CD4-positive, alpha-beta T cell (primary cell): ENCODE measurements at places on chromosomes 6 and 20.

DNA sequence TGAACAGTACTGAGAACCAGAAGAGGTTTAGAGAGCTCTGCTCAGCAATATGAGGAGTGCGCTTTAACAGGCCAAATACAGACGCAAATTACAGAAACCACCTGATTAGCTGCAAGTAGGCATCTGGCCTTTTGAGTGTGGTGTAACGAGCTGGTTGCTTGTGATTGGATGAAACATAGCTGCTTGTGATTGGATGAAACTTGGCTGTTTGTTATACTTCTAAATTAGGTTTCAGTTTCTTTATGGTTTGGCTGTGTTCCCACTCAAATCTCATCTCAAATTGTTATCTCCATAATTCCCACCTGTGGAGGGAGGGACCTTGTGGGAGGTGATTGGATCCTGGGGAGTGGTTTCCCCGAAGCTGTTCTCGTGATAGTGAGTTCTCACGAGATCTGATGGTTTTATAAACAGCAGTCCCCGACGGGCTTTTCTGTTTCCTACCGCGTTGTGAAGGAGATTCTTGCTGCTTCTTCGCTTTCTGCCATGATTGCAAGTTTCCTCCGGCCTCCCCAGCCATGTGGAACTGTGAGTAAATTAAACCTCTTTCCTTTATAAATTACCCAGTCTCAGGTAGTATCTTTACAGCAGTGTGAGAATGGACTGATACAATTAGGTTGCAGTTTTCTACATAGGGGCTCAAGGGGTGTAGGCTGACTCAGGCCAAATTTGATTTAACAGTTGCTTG is 655.9 kb upstream of the MAN1A1 start:
- DNase-seq: no peak

DNA sequence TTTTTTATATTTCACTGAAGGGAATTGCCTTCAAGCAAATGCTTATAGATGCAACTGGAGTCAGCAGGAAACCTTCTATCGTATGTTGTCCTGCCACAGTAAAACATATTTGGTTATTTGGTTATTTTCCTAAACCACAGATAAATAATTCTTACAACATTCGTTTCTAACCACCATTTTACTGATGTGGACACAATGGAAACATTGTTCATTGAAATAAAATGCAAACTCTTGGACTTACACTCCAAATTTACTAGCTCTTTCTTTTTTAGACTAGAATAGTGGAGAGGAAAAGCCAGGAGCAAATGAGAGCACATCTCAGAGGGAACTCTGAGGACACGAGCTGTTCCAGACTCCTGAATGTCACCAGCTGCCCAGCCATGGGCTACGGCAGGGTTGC is 114.8 kb downstream of the RPS12 start:
- no peak for DNase-seq

- no peak for DNase-seq
Measured at GRCh38 chr6:109121411-109121810, 26.1 kb downstream of the CEP57L1 start.

GRCh38 chr20:40189621-40190020 is 499.4 kb downstream of the MAFB start:
- no peak for DNase-seq

DNA sequence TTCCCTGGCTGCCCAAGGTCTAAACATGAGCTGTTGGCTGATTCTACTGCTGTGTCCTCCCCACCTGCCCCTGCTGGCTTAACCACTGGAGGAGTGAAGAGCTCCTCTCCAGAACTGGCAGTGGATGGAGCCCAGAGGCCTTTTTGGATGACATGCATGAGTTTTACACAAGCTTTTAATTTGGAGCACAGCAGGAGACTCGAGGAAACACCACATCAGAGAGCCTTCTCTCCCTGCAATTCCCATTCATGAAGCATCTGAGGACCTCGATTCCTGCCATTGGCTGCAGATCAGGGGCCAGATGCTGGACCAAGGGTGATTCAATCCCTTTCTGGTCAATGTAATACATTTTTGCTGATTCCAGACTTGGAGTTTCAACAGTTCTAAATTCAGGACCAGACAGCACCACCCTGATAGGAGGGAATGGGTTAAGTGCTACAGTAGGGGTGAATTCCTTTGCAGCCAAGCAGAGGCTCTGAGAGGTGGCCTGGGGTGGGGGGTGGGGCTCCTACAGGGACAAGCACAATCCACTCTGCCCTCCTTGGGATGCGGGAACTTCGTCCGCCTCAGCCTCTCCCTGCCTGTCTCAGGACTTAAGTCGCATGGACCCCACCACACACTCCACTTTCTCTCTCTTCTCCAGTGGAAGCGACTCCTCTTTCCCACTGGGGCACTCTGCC is 599 bp upstream of the PSORS1C1 start:
- no peak for DNase-seq

GRCh38 chr20:25223179-25223661 is 24.7 kb upstream of the PYGB start:
- no peak for DNase-seq

- no peak for DNase-seq
Measured at GRCh38 chr6:37794825-37795224, 24.7 kb upstream of the ZFAND3 start.

DNA sequence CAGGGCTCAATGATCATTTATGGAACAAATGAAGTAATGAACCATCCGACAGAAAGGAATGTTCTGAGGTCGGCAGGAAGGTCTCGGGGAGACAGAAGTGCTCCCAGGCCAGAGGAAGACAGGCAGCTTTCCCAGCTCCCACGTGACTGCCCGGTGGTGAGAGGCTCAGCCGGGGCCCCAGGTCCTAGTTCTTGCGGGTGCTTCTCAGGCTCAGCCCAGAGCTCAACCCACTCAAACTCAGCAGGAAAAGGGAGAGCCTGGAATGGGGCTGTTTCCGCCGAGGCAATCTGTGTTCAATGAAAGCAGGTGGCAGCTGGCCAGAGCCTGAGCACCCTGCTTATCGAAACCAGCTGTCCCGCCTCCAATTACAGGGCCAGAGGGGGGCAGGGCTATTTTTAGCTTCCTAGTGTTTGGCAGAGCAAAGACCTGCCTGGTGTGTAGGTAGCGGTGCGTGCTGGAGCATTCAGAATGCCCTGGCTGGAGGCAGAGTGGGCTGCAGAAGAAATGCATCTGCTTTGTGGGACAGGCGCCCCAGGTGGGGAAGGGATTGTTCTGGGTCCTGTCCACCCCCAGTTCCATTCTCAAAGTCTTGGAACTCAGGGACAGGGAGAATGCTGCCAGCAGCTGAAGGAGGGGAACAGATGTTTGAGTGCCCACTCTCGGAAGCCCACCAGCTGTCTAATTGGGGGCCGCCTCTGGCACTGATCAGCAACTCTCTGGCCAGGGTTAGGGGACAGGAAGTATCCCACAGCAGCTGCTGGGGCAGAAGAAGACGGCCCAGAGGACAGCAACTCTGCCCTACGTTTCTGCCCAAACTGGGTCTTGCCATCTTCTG is 145.1 kb downstream of the PREX1 start:
- no peak for DNase-seq

GRCh38 chr6:69581581-69581980 is 215.2 kb downstream of the LMBRD1 start:
- no peak for DNase-seq

DNA sequence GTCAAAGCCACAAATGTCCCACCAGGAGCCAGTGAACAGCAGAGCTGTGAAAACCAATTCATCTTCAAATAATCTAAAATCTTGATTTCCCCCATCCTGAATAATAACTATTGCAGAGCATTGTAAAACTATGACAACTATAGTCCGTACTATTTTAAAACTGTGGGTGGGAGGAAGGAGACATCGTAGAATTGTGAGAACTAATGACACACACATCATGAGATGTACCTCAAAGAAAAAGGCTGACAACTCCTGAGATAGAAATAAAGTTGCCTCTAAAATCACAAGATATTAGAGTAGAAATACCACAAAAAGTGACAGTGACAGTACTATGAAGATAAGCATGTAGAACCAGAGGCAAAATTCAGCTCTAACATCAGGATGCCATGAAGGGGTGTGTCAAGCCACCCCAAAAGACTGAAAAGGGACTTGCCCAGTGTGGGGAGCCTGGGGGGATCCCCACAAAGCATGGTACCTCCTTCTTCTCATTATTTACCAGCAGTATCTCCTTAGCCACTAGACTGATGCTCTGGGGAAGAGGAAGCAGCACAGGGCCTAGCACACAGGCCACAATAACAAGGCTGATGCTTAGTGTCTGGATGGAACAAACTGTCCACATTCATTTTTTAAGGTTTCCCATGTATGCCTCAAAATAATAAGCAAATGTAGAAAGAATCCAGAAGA is 13.4 kb downstream of the NAPB start:
- DNase-seq: no peak

GRCh38 chr6:3788408-3789017 is 37.0 kb upstream of the PXDC1 start:
- no peak for DNase-seq

DNA sequence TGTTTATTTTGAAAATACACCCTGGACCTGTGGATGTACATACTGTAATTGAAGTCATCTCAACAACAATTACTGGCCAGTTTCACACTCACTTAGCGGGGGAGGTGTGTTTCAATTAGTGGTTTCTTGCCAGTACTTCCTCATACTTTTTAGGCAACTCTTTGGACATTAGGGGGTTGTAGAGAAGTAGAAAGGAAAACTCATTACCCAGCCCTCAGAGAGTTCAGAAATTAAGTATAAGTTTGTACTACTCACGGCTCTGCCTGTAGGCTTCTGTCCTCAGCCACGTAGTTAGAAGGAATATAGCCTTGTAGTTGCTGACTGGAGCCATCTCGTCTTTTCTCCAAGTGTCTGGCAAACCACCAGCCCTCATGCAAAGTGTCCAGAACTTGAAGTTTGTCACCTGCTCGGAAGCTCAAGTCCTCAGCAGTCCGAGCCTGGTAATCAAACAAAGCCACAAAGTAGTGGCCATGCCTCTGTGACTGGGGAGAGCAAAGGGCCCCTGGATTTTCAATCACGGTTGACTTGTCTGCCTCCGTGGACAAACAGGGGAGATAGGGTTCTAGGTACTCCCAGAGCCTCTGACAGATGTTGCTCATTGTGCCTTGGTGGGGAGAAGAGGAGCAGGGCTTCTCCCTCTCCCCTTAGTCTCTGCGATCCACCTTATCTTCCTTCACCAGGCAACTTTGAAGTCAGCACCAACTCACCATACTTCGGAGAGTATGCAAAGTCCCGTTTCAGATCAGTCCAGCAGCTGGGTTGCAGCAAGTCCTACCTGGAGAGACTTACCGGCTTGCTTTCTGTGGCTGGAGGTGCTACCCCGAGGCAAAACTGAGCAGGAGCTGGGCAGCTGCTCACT is 749 bp downstream of the FRK start:
- no peak for DNase-seq

- no peak for DNase-seq
Measured at GRCh38 chr6:33995309-33996119, 150.4 kb downstream of the GRM4 start.

DNA sequence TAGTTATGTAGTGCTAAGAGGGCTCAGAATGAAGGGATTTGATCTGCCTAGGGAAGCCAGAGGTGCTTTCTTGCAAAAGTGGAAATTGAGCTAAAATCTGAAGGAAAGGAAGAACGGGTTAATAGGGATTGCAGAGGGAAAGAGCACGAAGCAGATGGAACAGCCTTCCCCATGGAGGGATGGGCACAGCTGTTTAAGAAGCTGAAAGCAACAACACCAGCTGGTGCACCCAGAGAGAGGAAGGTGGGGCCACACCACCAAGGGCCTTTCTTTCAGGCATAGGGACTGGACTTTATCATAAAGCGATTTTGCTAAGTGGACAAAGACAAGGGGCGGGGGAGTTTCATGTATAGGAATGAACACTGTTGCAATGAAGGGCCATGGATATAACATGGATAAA is 65.8 kb upstream of the SNRPB2 start:
- DNase-seq: no peak

DNA sequence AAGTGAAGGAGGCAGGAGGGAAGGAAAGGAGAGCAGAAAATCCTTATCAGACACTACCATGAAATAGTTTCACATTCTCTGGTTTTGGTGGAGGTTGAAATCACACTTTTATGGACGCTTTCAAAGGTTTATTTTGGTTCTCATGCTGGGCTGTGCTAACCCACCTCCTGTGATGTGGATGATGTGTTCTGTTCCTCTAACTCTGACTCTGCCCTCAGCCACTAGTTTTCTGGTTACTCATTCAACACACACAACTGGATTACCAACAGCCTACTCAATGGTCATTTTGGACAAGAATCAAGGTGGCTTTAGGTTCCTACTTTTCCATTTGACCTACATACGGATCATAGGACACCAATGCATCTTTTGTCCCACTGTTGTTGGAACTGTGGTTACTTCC is 522.1 kb upstream of the BTBD3 start:
- DNase-seq: no peak

DNA sequence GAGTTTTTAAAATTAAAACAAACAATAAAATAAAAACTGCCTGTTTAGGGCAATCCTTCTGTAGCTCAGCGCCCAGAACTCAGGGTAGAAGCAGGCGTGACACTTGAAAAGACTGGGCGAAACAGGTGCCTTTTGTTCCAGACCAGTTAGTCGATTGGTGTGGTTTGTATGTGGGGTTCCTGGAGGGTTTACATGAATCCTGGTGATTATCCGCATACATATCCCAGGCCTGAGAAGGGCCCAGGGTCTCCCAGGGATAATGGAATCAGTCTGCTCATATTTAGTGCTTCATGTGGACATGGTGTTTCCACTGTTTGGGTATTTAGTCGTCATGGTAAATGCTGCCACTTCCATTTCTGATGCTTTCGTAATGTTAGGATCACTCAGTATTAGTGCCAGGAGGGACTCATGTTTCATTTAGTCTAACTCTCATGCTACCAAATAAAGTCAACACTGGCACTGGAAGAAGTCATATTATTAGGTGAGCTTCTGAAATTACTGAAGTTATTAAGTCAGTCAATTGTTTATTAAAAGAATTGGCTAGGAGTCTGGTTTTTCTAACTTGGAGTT is 116.5 kb downstream of the SAMD5 start:
- DNase-seq: no peak
